T-helper 17 cell (primary cell): ENCODE measurements at places on chromosomes 5 and 9.

- no peak overlapping the region for H3K27ac ChIP-seq
- H3K4me3 ChIP-seq = no peak overlapping the region
- H3K4me1 ChIP-seq = no peaks in the 10 kb centered on the region
- no peaks in the 10 kb centered on the region for H3K27me3 ChIP-seq
Measured at GRCh38 chr5:9877488-9877887, 247.3 kb upstream of the TAS2R1 start.

DNA sequence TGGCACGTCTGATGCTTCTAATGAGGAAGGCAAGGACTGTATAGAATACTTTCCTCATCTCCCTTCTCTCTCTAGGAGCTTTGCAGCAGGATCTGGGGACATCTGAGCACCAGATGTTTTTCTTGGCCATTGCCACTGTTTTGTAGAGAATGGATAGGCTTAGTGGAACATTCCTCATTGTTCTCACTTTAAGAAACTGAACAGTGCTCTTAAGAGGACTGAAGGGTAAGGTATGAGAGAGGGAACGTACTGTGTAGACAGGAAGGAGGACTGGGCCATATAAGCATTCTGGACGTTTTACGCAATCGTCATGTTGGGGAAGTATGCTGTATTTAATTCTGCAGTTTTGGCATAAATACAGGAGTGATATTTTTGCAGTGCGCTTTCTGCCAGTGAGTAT is 70.6 kb downstream of the SMARCA2 start:
- no peak overlapping the region for H3K4me3 ChIP-seq
- peaks cover 8% of the 10 kb centered on the region for H3K4me1 ChIP-seq
- H3K36me3 ChIP-seq = peaks cover 9% of the 10 kb centered on the region
- no peaks in the 10 kb centered on the region for H3K27me3 ChIP-seq

GRCh38 chr9:108444400-108445358 is 411.1 kb downstream of the ACTL7B start:
- H3K36me3 ChIP-seq = no peaks in the 10 kb centered on the region

- no peak overlapping the region for H3K4me3 ChIP-seq
- no peaks in the 10 kb centered on the region for H3K36me3 ChIP-seq
- H3K27ac ChIP-seq = no peak overlapping the region
- no peak for DNase-seq
Measured at GRCh38 chr5:45098483-45098882, 289.7 kb downstream of the MRPS30 start.

- peaks cover 5% of the 10 kb centered on the region for H3K36me3 ChIP-seq
- peaks cover 20% of the 10 kb centered on the region for H3K4me1 ChIP-seq
- H3K27me3 ChIP-seq = no peaks in the 10 kb centered on the region
- H3K27ac ChIP-seq = peak overlapping the region; percentile 49
- H3K4me3 ChIP-seq = no peak overlapping the region
Measured at GRCh38 chr5:150438873-150439546, 10.5 kb downstream of the RPS14 start.

GRCh38 chr9:88313364-88314220 is 74.7 kb upstream of the SPIN1 start:
- H3K4me3 ChIP-seq = peak overlapping the region; percentile 57
- peaks cover 2% of the 10 kb centered on the region for H3K27me3 ChIP-seq
- peaks cover 18% of the 10 kb centered on the region for H3K4me1 ChIP-seq

GRCh38 chr9:83379045-83379444 is 159.2 kb downstream of the FRMD3 start:
- H3K4me1 ChIP-seq = no peaks in the 10 kb centered on the region
- no peak overlapping the region for H3K27ac ChIP-seq
- no peaks in the 10 kb centered on the region for H3K27me3 ChIP-seq

DNA sequence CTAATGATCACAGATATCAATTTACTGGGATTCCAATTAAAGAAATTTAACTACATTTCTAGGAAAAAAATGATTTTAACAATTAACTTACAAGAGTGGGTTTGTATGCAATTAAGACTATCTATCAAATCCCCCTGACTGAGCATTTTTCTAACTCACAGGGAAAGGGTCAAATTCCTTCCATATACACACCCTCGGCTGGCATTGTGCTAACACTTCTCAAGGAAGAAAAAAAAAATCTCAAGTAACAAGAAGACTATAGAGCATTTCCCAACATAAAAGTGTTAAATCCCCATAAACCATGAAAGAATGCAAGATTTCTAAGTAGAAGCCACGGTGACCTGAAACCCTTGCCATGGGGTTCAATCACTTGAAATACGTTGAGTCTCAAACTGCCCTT is 368.8 kb downstream of the GLIS3 start:
- H3K27me3 ChIP-seq = peaks cover 17% of the 10 kb centered on the region
- H3K4me1 ChIP-seq = no peaks in the 10 kb centered on the region
- H3K36me3 ChIP-seq = peaks cover 2% of the 10 kb centered on the region
- H3K4me3 ChIP-seq = no peak overlapping the region
- DNase-seq = no peak

DNA sequence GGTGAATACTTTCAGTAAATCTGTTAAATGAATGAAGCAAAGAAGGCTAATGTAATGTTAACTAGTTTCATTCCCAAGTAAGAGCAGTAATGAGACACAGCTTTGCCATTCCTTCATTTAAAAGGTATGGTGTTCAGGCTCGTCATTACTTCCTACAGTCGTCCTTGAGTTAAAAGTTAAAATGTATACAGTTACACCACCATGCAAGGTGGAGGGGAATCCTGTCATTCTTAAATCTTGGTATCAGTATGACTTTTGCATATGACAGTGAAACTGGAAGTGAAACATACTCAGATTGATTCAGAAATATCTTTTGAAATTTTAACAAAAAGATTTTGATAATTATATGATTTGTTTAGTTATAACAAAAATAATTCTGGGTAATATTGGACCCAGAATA is 25.9 kb downstream of the MTRR start:
- H3K36me3 ChIP-seq = peaks cover 15% of the 10 kb centered on the region
- no peak overlapping the region for H3K27ac ChIP-seq
- H3K4me1 ChIP-seq = peaks cover 10% of the 10 kb centered on the region
- no peak for DNase-seq
- H3K4me3 ChIP-seq = no peak overlapping the region

GRCh38 chr9:37619806-37620205 is 27.4 kb upstream of the TOMM5 start:
- peaks cover 2% of the 10 kb centered on the region for H3K36me3 ChIP-seq
- no peak overlapping the region for H3K4me3 ChIP-seq
- H3K4me1 ChIP-seq = peaks cover 8% of the 10 kb centered on the region

DNA sequence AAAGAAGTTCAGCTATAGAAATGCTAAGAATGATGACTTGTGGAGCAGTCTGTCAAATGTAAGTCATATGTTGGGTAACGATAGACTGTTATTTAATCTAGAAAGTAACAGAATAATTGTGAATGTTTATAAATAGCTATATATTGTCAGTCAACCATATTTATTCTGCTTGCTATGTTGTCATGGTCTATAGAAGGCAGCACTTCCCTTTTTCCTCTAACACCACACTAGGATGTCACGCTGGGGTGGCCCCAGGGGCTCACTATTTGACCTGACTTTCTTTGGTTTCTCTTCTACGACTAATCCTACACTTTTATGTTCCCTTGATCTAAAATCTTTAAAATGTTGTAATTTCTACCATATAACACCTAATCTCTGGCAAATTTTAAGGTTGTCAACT is 20.5 kb downstream of the ERAP2 start:
- peak overlapping the region; percentile 86 for H3K4me3 ChIP-seq
- peaks cover 21% of the 10 kb centered on the region for H3K36me3 ChIP-seq
- no peaks in the 10 kb centered on the region for H3K27me3 ChIP-seq
- peaks cover 42% of the 10 kb centered on the region for H3K4me1 ChIP-seq
- DNase-seq = no peak

- no peaks in the 10 kb centered on the region for H3K36me3 ChIP-seq
- no peaks in the 10 kb centered on the region for H3K4me1 ChIP-seq
- peaks cover 6% of the 10 kb centered on the region for H3K27me3 ChIP-seq
- DNase-seq = no peak
- no peak overlapping the region for H3K27ac ChIP-seq
- no peak overlapping the region for H3K4me3 ChIP-seq
Measured at GRCh38 chr9:32755730-32756129, 27.6 kb upstream of the TMEM215 start.

- no peak for DNase-seq
- no peaks in the 10 kb centered on the region for H3K4me1 ChIP-seq
- no peak overlapping the region for H3K27ac ChIP-seq
- H3K36me3 ChIP-seq = no peaks in the 10 kb centered on the region
Measured at GRCh38 chr9:135600296-135600817, 38.8 kb downstream of the PAEP start.

GRCh38 chr5:142841511-142842265 is 71.5 kb downstream of the ARHGAP26 start:
- H3K27ac ChIP-seq = no peak overlapping the region
- H3K36me3 ChIP-seq = no peaks in the 10 kb centered on the region
- H3K4me1 ChIP-seq = peaks cover 14% of the 10 kb centered on the region
- no peak overlapping the region for H3K4me3 ChIP-seq

DNA sequence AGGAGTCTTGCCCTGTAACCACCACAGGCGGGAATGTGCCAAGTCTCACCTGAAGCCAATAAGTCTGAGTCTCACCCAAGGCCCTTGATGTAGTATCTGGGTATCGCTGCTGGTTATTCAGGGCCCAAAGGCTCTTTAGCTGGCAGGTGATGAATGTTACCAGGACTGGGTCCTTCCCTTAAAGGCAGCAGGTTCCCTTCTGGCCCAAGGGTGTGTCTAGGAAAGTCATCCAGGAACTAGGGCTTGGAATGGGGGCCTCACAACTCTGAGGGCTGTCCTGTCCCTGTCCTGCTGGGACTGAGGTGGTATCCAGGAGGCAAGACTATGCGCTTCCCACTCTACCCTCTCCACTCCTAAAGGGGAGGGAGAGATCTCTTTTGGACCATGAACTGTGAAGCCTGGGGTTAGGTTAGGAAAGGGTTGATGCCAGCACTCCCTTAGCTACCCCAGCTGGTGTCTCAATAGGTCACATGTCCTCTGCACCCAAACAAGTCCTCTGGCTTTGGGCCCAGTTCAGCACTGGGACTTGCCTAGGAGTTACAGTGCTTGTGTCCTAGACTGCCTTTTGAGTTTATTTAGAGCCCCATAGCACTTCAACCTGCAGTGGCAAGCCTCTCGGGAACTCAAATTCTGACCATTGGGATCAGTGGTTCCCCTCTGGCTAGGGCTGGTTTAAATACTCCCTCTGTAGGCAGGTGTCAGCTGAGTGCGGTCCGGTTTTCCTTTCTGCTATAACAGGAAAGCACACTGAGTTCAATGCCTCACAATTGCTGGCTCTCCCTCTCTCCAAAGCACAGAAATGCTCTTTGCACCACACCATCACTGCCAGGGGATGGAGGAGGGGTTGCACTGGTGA is 22.5 kb upstream of the RANBP3L start:
- no peaks in the 10 kb centered on the region for H3K4me1 ChIP-seq
- no peak overlapping the region for H3K4me3 ChIP-seq
- H3K36me3 ChIP-seq = peaks cover 2% of the 10 kb centered on the region
- H3K27ac ChIP-seq = no peak overlapping the region

- DNase-seq = no peak
- no peak overlapping the region for H3K4me3 ChIP-seq
- no peaks in the 10 kb centered on the region for H3K4me1 ChIP-seq
- peaks cover 12% of the 10 kb centered on the region for H3K27me3 ChIP-seq
- H3K36me3 ChIP-seq = no peaks in the 10 kb centered on the region
Measured at GRCh38 chr9:126028746-126029145, 281.6 kb downstream of the PBX3 start.

- DNase-seq = no peak
- H3K4me3 ChIP-seq = no peak overlapping the region
- H3K4me1 ChIP-seq = no peaks in the 10 kb centered on the region
- no peak overlapping the region for H3K27ac ChIP-seq
- no peaks in the 10 kb centered on the region for H3K36me3 ChIP-seq
Measured at GRCh38 chr9:134625361-134626068, 16.1 kb upstream of the COL5A1 start.

DNA sequence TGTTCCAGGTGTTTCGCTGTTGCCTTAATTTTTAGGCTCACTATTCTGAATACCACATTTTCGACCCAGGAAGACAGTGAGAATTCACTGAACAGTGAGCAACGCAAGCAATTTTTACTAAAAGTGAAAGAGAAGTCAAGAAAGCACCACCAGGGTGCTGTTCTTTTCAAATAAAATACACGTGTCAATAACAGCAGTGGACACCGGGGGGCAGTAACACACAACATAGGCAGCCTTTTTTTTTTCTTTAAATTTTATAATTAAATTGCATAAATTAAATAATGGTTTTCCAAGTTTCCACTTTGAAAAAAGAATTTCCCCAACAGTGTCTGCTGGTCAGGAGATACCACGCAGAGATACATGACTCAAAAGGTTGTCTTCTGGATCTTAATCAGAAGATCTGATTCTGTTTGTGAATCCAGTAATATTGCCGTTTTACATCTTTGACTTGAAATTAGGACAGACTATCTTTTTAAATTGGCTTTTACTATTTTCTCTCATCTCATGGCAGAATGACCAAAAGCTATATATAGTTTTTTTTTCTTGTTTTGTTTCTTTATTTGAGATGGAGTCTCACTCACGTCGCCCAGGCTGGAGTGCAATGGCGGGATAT is 47.1 kb upstream of the SH3GL2 start:
- no peaks in the 10 kb centered on the region for H3K4me1 ChIP-seq
- DNase-seq = no peak
- H3K36me3 ChIP-seq = no peaks in the 10 kb centered on the region
- peaks cover 5% of the 10 kb centered on the region for H3K27me3 ChIP-seq
- no peak overlapping the region for H3K27ac ChIP-seq
- no peak overlapping the region for H3K4me3 ChIP-seq

GRCh38 chr9:34072868-34073590 is 24.3 kb upstream of the UBAP2 start:
- H3K4me3 ChIP-seq = no peak overlapping the region
- no peaks in the 10 kb centered on the region for H3K27me3 ChIP-seq
- no peak for DNase-seq
- no peak overlapping the region for H3K27ac ChIP-seq
- H3K4me1 ChIP-seq = peaks cover 3% of the 10 kb centered on the region

DNA sequence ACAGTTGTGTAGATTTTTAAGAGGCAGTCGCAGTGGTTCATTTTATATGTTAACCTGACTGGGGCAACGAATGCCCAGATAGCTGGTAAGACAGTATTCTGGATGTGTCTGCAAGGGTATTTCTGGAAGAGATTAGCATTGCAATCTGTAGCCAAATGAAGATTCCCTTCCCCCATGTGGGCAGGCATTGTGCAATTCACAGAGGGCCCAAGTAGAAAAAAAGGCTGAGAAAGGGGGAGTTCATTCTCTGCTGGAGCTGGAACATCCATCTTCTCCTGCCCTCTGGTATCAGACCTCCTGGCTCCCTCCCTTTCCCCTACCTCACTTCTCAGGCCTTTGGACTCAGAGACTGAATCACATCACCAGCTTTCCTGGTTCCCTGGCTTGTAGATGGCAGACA is 70.6 kb downstream of the TENT4A start:
- H3K36me3 ChIP-seq = peaks cover 5% of the 10 kb centered on the region
- H3K4me1 ChIP-seq = peaks cover 10% of the 10 kb centered on the region
- peaks cover 45% of the 10 kb centered on the region for H3K27me3 ChIP-seq

DNA sequence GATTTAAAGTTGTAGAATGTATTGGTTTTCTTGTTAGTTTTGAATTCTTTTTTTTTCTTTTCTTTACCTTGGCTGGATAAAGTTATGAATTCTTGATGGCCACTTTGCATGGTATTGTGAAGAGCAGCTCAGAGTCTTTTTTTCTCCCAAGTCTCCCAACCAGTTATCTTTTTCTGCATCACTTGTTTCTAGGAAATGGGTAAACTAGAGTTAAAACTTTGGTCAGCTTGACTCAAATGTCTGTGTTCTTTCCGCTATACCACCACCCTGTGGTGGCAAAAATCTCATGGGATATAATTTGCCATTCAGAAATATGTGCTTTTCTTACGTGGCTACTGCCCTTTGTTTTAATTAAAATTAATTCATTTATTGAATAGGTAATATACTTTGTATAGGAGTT is 113.2 kb downstream of the UNC13B start:
- H3K4me3 ChIP-seq = no peak overlapping the region
- peaks cover 2% of the 10 kb centered on the region for H3K36me3 ChIP-seq
- peaks cover 10% of the 10 kb centered on the region for H3K4me1 ChIP-seq
